SHP77 treated with DMSO at 0.1 percent for 48 hours (cell line): ENCODE measurements at places on chromosomes 3 and 15.

- no peak for DNase-seq
Observed at GRCh38 chr15:88141269-88141889, 115.2 kb downstream of the NTRK3 start.

- no peak for DNase-seq
Observed at GRCh38 chr15:79037848-79038247, 52.7 kb downstream of the RASGRF1 start.

DNA sequence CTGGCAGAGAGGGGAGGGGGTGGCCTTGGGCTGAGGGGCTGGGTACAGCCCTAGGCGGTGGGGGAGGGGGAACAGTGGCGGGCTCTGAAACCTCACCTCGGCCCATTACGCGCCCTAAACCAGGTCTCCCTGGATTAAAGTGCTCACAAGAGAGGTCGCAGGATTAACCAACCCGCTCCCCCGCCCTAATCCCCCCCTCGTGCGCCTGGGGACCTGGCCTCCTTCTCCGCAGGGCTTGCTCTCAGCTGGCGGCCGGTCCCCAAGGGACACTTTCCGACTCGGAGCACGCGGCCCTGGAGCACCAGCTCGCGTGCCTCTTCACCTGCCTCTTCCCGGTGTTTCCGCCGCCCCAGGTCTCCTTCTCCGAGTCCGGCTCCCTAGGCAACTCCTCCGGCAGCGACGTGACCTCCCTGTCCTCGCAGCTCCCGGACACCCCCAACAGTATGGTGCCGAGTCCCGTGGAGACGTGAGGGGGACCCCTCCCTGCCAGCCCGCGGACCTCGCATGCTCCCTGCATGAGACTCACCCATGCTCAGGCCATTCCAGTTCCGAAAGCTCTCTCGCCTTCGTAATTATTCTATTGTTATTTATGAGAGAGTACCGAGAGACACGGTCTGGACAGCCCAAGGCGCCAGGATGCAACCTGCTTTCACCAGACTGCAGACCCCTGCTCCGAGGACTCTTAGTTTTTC is 4.9 kb downstream of the ISL2 start:
- DNase-seq = no peak

- DNase-seq = no peak
Observed at GRCh38 chr3:69090021-69090420, 5.3 kb downstream of the ARL6IP5 start.

GRCh38 chr15:92647467-92648163 is 8.0 kb downstream of the FAM174B start:
- DNase-seq = no peak

GRCh38 chr15:37788330-37788729 is 146.1 kb upstream of the TMCO5A start:
- DNase-seq = no peak

- no peak for DNase-seq
Observed at GRCh38 chr15:26518885-26519284, 254.0 kb downstream of the GABRB3 start.

DNA sequence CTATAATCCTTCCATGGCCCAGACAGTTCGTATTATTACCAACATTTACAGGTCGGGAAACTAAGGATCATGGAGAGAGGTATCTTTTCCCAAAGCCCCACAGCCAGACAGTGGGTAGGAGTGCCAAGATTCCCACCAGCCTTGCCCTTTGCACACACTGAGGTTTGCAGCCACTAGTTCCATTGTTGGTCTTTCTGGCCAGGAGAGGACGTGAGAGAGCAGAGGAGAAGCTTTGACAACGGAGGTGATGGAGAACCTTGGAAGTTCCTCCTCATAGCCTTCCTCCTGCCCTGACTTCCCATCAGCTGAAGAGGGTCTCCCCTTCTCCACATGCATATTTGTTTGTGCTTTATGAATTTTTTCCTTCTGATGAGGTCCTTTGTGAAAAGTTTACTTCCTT is 50.5 kb upstream of the PLCL2 start:
- DNase-seq = no peak

DNA sequence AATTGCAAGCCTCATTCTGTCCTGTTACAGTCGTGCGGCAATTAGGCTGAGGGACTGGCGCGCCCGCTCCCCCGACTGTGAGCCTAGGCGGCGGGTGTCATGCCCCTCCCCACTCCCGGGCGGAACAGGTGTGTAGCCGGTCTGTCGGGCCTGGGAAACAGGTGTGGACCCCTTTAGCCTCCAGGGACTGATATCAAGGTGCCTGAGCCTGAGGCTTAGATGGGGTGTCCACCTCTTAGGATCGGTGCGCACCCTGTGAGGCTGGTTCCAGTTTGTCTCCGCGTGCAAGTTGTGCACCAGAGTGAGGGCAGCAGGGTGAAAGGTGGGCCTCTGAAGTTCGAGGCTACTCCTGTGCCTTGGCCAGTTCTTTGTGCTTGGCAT is 686 bp downstream of the VPS8 start:
- DNase-seq = no peak

DNA sequence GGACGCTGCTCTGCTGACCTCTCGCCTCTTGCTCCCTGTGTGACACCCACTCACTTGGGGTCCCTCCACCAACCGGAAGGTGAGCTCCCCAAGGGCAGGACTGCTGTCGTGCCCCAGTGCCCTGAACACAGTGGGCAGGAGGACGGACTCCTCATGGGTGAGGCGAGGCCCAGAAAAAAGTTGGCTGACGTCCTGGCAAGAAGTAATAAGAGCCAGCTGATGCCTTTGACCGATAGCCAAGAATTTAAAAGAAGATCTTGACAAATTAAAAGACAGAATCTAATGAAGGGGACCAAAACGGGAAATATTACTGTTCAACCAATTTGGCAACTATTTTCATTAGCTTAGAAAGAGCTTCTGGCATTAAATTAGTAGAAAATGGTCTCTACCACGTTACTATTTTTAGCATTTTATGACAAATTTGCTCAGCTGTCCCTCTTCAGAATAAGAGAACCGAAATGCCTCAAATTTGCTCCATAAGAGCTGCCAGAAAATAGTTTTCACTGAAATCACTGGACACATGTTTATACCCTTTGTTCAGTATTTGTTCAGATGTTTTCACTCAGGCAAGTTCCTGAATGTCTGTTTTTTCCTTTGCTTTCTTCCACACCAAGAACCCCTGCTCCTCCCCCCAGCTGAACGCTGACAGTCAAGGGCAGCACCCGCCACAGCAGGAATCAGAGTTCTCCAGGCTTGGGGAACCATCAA is 60.5 kb downstream of the XXYLT1 start:
- DNase-seq = peak; percentile 51

- DNase-seq = no peak
Observed at GRCh38 chr3:155218462-155218861, 75.0 kb downstream of the STRIT1 start.

GRCh38 chr3:151919030-151919328 is 45.5 kb downstream of the SUCNR1 start:
- no peak for DNase-seq

GRCh38 chr3:145116769-145117168 is 1044.2 kb downstream of the PLOD2 start:
- no peak for DNase-seq

DNA sequence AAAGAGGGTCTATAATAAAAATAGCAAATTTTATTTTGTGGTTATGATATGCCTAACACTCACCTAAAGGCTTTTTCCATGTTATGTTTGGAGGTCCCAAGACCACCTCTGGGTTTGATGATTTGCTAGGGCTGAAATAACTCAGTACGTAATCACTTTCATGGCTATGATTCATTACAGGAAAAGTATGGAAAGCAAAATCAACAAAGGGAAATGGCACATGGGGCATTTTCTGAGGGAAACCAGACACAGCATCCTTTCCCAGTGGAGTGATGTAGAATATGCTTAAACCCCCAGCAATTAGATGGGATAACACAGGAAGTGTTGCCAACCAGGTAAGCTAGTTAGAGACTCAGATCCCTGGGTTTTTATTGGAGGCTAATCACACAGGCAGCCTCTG is 701.6 kb upstream of the CBLB start:
- no peak for DNase-seq
